ENCODE measurements at places on chromosomes 7 and 10.

GRCh38 chr10:48400850-48401220 is 94.4 kb downstream of the MAPK8 start:
- no peak for DNase-seq

DNA sequence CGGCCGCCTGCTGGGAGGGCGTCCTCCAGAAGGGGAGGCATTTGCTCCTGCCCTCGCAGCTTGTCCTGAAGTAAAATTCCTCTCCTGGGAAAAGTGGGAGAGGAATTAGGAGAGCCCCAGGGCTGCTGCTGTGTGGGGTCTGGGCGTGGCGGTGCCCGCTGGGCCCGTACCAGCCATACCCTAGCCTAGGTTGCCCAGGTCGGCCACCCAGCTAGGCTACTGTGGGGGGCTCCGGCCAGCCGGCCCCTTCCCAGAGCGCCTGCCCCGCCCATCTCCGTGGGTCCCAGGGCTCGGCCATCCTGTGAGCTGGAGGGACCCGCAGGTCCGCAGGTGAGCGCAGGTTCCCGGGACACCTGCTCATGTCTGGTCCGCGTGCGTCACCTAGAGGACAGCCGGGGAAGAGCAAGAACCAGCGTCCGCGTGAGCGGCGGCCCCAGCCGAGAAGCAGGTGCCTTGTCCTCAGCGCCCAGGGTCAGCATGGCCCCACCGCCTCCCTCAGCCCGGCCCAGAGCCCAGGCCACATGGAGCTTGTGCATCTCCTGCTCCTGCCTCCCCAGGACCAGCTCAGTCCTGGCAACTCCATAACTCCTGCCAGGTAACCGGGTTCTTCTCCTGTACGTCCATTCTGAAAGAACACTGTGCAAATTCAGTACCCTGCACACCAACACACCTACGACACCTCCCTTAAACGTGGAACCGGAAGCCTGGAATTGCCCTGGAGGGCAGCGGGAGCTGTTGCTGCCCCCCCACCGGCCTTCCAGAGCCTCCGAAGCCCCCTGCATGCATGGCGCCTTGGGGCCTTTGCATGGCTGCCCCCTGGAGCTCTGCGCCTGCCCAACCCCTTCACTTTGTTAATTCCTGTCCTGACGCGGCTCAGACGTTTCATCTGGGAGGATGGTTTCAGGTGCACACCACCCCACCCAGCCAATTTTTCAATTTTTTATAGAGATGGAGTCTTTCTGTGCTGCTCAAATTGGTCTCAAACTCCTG is 22.8 kb upstream of the FOXL3 start:
- no peak for DNase-seq

DNA sequence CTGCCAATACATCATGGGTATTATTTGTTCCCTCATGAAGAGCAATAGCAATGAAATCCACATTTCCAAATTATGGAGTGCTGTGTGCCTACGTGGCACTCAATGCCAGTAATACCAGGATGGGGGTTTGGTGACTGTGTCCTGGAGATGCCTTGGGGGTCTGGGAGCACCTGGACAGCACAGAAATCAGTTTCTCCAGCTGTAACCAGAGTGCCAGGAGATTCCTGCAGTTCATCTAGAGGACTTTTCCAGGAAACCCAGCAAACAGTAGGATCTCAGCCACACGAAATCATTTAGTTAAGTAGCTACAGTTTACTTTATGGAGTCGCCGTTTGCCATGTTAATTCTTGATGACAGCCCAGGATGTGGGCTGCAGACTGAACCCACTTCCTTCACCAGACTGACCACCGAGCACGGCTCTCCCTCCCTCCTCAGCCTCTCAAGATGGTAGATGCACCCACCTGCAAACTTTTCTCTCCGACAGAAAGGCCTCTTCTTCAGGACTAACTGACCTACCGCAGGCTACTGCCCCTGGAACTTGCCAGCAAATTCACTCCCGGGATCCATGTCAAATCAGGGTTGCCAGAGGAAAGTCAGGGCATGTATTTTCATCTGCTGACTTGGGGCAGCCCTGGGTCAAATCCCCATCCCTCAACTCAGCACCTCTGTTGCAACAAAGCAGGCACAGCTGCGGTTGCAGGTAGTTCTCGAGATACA is 30.3 kb downstream of the MKI67 start:
- DNase-seq = no peak

GRCh38 chr7:31747553-31747952 is 60.5 kb downstream of the PPP1R17 start:
- no peak for DNase-seq

- DNase-seq = no peak
These were observed 78.8 kb downstream of the PDSS1 start for GRCh38 chr10:26776258-26776657.

GRCh38 chr7:143299840-143300239 is 11.7 kb downstream of the CASP2 start:
- DNase-seq = no peak

DNA sequence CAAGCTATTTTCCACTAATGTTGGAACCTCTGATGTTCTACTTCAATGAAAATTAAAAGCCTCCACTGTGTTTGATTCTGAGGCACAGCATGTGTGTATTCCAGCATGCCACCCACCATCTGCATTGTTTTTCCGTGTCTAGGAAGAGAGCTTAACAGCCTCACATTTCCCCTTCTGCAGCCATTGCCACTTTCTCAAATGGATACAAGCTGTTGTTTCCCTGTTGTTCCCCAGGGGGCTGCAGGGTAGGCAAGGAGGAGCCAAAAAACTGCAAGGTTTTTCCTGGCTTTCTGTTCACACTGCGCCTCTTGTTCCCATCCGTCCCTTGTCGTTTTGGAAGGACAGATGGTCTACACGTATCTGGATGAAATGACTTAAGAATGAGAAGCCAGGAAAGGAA is 72.3 kb upstream of the DNAJB12 start:
- no peak for DNase-seq

Measured in NCI-H187 (cell line).